Neuronal stem cell (in vitro differentiated cells): ENCODE measurements at places on chromosomes 2 and 18.

DNA sequence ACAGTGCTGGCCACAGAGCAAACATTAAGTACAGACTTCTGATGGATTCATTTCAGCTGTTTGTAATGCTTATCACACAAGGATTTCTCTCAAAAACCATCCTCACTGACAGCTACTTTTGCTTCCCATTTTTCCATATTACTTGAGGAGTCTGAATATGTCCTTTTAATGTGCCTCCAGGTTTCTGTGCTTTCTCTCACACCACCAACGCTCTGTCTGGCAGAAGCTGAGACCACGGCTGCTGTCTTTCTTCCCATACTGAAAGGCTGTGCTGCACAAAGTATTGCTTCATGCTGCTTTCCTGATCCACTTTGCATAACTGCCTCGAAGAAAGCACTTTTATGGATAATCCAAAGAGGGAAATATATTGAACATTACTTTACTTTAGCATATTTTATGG is 312.1 kb upstream of the ZEB2 start:
- no peak for DNase-seq

GRCh38 chr2:84187258-84187657 is 271.8 kb downstream of the SUCLG1 start:
- DNase-seq = no peak

GRCh38 chr2:235668782-235669181 is 174.9 kb downstream of the AGAP1 start:
- no peak for DNase-seq

DNA sequence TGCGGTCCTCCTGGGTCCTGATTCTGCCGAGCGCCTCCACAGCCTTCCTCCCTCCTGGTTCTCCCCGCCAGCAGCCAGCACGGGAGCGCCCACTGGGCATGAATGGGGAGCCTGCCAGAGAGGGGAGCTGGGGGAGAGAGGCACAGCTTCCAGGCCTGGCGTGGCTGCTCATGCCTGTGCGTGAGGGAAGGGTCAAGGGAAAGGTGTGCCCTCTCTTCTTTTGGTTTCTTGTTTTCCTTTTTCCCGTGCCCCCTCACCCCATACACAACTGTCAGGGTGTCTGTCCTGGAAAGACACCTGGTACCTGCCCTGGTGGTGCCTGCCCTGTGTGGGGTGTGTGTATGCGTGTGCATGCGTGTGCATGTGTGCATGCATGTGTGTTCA is 4.7 kb upstream of the NEURL3 start:
- no peak for DNase-seq

DNA sequence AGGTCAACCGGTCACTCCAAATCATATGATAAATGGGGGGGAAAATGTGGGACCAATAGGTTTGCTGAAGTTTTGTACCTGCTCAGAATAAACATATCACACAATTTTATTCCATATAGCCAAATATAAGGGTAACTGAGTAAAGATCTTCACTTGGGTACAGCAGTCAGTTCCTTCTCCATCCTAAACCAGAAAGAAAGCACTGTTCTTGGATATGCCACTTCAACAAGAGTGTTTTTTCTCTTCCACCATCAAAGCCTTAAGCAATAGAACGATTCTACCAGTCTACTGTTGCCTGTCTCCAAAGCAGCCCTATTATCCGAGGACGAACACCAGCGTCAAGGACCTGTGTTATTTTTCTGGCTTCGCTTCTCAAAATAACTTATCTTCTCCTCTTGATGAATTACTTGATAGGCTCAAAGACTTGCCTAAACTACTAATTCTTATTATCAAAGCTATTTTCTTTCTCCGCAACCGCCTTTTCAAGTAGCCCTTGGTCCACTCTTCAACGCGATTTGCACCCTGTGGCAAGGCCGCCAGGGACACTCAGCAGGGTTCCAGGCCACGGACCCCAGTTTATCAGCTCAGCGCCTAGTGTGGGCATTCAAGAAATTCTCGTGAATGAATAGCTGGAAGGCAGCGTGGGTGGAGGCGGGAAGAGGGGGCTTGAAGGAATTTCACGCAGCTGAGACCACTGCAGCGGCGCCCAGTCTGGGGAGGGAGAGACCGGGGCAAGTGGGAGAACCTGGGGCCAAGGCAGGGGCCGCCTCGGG is 646 bp downstream of the ALS2 start:
- DNase-seq = no peak

GRCh38 chr18:24209558-24209957 is 70.7 kb downstream of the CABYR start:
- no peak for DNase-seq

- DNase-seq = no peak
These were observed 2.0 kb downstream of the STAT4 start for GRCh38 chr2:191148791-191149190.

GRCh38 chr2:15687720-15688119 is 96.1 kb downstream of the DDX1 start:
- no peak for DNase-seq
